Aortic smooth muscle cell (primary cell): ENCODE measurements at places on chromosomes 13 and 19. TPM values are rescaled to one million over a fixed set of nuclear protein-coding genes. Genes with fewer than 3 reads are reported as not detected.

The RFPL4AL1 gene
- not detected in 2 replicates for total RNA-seq

The KLK13 gene
- total RNA-seq: not detected in 2 replicates

The AZU1 gene
- not detected in 2 replicates for total RNA-seq

The TTYH1 gene
- total RNA-seq: not detected in 2 replicates

The ZNF585A gene
- 5.4 and 8.1 TPM in 2 replicates for total RNA-seq

The CGB8 gene
- not detected in 2 replicates for total RNA-seq

The IGSF23 gene
- not detected in 2 replicates for total RNA-seq

The KASH5 gene
- total RNA-seq: not detected in 2 replicates

The CEACAM8 gene
- not detected in 2 replicates for total RNA-seq

The LRRC8E gene
- total RNA-seq: 5.5 and 6.9 TPM in 2 replicates

The KLK3 gene
- not detected in 2 replicates for total RNA-seq

The RDH8 gene
- total RNA-seq: not detected in 2 replicates

The GRIN2D gene
- total RNA-seq: under 0.01 and 0.12 TPM in 2 replicates

The PEAK3 gene
- total RNA-seq: not detected in 2 replicates

The APOC1 gene
- total RNA-seq: 0.56 and 0.79 TPM in 2 replicates

The EPSTI1 gene
- total RNA-seq: 0.79 and 1.9 TPM in 2 replicates

The C5AR1 gene
- total RNA-seq: under 0.01 and 0.62 TPM in 2 replicates

The TNFSF13B gene
- total RNA-seq: 9.0 and 10.3 TPM in 2 replicates

The SIAH3 gene
- total RNA-seq: not detected in 2 replicates

The PRR22 gene
- 0.26 and 0.37 TPM in 2 replicates for total RNA-seq
